ENCODE measurements at places on chromosomes 6 and 20. TPM values are rescaled to one million over a fixed set of nuclear protein-coding genes. Genes with fewer than 3 reads are reported as not detected.

Gene SPTLC3
- 16.3 TPM for total RNA-seq

Gene CST4
- 0.98 TPM for total RNA-seq

Gene FYN
- total RNA-seq = 27.6 TPM

Gene PTCHD4
- not detected for total RNA-seq

Gene OTOR
- total RNA-seq = not detected

Gene ADGB
- total RNA-seq = not detected
